ENCODE measurements at places on chromosomes 11 and 22.

GRCh38 chr11:13606701-13607100, 61.8 kb upstream of the FAR1 start:
- DNase-seq = no peak

DNA sequence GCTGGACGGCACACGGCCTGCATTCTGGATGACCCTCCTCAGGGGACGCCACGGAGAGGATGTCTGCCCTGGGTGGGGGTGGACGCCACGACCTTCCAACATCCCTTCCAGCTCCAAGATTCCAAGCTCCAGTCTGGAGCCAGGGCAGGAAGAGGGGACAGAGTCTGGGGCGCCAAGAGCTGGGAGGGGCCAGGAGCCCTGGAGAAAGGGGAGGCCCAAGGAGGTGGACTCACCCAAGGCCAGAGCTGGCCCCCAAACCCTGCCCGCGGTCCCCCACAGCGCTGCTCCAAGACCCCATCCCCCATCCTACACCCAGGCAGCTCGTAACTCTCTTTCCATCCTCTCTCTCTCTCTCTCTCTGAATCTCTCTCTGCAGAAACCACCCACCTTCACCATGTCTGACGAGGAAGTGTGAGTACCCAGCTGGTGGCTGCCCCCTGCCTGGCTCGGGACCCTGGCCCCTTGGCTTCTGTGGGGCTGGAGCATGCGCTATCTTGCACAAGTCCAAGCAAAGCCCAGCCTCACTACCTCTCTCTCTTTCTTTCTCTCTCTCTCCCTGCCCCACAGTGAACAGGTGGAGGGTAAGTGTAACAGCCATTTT, 3.1 kb downstream of the TNNT3 start:
- no peak for DNase-seq

DNA sequence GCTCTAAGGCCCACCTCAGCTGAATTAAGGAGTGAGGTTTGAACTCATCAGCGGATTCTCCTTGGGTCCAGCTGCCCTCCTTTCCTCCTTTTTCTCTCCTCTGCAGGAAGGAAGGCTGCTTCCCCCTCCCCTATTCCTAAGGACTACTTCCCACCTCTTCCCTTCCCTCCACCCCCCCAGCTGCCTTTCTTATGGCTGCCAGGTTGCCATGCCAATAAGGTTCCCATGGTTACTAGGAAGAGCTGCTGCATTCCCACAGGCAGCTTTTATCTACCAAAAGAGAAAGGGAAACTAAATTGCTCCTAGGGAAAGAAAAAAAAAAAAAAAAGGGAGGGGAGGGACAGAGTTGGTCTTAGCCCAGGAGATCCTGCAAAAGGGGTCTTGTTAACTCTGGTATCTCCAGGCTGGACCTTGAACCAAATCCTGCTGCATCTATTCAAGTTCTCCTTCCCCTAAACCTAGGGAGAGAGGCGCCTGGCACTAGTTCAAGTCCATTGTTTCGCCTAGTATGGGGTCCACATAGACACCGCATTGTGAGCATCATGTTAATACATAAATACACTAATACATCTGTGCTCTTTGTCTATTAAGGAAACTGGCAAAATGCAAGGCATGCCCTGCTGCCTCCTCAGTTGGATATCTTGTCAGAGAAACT, 21.2 kb upstream of the FEZ1 start:
- DNase-seq = peak; percentile 86

DNA sequence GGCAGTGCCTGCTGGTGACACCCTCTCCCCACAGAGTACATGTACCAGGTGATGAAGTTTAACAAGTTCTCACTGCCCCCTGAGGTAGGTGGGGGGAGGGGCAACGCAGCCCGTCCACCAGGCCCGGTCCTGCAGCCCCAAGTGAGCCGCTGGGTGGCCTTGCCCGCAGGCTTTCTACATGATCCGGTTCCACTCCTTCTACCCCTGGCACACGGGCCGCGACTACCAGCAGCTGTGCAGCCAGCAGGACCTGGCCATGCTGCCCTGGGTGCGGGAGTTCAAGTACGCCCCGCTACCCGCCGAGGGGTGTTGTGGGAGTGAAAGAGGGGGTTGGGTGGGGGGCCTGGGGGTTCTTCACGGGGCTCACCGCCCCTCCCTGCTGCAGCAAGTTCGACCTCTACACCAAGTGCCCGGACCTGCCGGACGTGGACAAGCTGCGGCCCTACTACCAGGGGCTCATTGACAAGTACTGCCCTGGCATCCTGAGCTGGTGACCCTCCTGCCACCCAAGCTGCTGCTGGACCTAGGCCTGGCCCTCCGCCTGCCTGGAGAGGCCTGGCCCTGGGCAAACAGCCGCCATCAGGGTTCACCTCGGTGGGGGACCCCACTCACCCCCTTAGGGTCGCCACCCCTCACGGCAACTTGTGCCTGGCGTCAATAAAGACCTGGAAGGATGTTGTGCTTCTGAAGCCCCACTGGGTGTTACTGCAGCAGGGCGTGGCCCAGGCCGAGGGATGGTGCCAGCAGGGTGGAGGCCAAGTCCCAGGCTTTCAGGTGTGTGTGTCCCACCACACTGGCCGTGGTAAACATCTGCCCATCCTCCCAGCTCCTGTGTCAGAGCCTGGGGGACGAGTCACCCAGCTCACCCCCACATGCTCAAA, 2.9 kb downstream of the MIOX start:
- no peak for DNase-seq

DNA sequence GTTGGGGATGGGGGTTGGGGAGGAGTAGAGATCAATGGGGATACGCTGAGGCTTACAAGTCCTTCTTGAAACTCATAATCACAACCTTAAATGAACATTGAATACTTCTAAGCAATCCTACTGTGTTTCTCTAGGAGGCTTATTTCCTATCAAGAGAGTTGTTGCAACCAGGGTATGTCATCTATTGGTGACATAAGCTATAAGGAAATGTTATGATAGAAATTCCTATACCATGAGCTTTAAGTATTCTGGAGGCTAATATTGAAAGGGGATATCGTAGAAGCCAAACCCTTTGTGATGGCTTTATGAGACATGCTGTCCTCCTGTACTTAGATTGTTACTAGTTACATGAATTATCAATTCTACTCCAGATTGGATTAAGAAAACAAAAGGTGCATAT, 72.9 kb downstream of the DKK3 start:
- peak; percentile 24 for DNase-seq

DNA sequence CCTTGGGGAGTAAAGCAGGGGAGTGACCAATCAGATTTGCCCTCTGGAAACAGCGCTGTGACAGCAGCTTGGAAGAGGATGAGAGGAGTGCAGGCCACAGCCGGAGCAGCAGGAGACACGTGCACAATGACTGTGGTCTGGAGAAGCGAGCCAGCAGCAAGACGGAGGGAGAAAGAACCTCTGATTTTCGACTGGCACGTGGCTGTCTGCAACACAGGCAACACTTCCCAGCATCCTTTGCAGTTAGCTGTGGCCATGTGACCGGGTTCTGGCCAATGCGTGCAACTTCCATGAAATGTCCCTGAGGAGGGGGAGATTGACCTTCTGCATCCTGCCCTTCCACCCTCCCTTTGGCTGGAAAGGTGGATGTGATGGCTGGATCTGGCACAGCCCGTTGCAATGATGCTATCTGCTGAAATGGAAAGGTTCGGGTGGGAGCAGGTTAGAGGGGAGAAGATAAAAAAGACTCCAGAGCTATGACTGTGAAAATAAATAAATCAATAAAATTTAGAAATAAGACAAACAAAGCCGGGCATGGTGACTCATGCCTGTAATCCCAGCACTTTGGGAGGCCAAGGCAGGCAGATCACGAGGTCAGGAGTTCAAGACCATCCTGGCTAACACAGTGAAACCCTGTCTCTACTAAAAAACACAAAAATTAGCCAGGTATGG, 15.6 kb downstream of the PLA2G6 start:
- no peak for DNase-seq

DNA sequence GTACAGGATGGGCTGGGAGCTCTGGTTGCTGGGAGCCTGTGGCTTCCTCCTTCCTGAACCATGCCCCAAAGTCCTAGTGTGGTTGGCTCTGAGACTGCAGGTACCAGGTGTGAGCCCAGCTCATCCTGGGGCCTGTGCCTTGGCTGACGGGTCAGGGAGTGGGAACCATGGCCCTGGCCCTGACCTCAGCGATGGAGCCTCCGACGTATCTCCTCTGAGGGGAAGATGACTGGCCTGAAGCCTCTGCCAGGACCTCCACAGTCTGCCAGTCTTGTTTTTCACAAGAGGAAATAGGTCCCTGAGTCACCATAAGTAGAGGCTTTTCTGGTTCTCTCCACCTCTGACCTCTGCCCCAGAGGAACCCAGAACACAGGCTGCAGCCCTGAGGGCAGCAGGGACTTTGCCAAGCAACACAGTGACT, 3.4 kb downstream of the RCE1 start:
- no peak for DNase-seq

DNA sequence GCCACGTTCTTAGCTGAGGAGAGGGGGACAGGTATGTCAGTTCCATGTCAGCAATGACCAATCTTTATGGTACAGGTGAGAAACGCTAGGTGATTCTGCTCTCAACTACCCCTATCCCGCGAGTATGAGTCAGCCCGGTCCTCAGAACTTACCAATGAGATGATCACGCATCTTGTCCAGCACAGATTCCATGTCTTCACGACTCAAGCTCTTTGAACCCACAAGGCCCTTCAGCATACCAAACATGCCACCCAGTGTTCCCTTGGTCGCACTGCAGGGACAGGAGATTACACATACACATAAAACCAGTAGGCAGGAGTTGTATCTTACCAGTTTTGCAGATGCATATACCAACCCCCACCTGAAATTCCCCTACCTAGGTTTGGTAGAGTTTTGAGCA, 2.9 kb downstream of the SRPRA start:
- DNase-seq = peak; percentile 11

- peak; percentile 18 for DNase-seq
Observed at GRCh38 chr11:92302770-92303169, 78.2 kb downstream of the FAT3 start.

DNA sequence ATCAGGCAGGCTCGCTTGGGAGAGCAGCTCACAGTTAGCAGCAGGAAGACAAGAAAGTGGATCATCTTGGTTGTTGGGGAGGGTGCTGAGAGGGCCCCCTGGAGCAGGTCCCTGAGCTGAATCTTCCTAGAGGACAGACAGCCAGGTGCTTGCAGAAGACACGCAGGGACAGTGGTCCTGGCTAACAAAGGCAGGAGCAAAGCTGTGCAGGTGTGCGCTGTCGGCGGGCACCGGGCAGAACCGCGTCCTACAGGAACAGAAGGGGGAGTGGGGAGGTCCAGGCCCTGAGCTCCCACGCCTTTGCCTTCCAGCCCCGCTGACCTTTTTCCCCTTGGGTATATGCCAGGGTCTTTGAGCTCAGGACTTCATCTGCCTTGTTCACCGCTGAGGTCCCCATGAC, 30.1 kb upstream of the PARVB start:
- no peak for DNase-seq

- DNase-seq = no peak
Observed at GRCh38 chr11:2585566-2586086, 114.2 kb downstream of the KCNQ1OT1 start.

GRCh38 chr22:49726022-49726681, 101.5 kb downstream of the BRD1 start:
- DNase-seq = no peak

DNA sequence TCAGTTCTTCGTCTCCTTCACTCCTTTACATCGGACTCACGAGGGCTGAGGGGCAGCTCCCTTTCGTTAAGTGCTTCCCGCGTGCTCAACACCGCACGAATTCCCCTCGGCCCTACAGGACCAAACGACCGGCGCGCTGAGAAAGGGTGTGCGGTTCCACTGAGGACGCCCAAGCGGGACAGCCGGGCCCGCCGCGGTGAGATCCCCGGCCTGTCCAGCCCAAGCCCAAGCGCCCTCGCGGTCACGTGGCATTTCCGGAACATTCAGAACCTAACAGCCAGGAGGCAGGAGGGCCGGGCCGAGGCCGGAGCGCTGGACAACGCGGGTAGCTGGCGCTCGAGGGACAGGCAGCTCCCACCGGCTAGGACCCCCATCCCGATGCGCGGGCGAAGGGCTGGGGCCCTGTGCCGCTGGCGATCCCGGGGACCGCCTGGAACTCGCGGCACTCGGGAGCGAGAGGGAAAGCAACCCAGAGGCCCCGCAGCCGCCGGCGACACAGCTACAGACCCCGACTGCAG, 737 bp upstream of the STIP1 start:
- DNase-seq = peak; percentile 84

- DNase-seq = no peak
Observed at GRCh38 chr11:125505492-125506080, 9.5 kb upstream of the FEZ1 start.

GRCh38 chr11:90221803-90222458, 918 bp downstream of the CHORDC1 start:
- DNase-seq = no peak

- no peak for DNase-seq
Observed at GRCh38 chr11:75230621-75231020, 10.0 kb upstream of the TPBGL start.

GRCh38 chr22:25114369-25115362, 85.0 kb upstream of the CRYBB3 start:
- no peak for DNase-seq

DNA sequence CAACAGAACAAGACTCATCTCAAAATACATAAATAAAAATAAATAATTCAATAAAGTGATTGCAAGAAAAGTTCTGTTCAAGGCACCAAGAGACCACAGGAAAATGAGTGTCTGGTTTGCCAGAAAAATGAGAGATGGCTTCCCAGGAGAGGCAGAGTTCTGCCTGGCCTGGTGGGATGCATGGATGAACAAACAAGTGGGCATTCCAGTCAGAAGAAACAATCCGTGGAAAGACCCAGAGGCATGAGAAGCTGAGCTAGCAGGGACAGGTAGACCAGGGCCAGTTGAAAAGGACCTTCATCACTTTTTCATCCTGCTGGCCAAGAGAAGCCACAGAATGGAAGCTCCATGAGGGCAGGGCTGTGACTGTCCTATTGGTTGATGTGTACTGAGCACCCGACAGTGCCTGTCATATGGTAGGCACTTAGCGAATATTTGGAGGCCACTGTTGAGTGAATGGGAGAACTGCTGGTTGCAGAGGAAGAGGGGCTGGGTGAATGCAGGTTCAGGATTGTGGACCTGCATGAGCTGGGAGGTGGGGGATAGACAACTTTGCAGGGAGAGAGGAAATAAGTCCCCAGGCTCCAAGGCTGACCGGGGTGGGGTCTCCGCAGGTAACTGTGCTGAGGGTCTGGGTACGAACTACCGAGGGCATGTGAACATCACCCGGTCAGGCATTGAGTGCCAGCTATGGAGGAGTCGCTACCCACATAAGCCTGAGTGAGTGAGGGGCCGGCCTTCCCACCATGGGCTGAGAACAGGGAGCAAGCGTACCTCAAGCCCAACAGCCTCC, 3.7 kb downstream of the F2 start:
- DNase-seq = no peak
